Stimulated activated CD8-positive, alpha-beta memory T cell treated with anti-CD3 and anti-CD28 coated beads, Interleukin-15, amount 100 ng/mL, for 24 hours (primary cell): ENCODE measurements at places on chromosomes 2 and 18.

DNA sequence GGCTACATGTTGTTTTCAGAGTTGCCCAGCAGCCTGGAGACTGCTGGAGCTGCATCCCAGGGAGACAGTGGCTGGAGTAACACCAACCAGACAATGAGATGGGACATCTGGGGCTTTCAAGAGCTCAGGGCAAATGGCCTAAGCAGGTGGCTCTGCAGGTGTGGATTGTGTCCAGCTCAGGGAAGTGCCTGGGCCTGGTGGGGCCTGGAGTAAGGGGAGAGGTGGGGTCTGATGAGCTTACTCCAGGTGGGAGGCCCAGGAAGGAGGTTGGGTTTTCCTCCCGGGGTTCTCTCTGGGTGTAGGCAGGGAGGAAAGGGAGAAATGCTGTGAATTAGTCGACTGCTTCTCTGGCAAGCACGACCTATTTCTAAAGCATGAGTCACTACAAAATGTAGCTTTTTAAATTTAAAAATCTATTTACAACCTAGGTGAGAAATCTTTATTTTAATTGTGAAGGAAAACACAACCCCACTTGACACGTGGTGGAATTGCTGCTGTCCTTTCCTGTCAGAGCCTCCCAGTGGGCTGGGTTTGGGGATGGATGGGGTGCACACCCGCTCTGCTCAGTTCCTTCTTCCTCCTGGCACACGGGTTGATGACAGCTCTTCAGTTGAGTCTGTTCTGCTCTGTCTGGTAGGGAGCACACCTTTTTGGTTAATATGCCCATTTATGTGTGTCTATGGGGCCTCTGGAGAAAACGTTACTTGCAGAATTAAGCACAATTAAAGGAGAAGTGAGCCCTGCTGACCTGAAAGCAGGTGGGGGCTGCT, 81.6 kb downstream of the SH3RF3 start:
- no peak for DNase-seq

GRCh38 chr18:24014062-24014985, at the start of gene TTC39C:
Gene TTC39C, plus strand, starts transcription at chr18:24014754. Its CDS starts 118 bp downstream, at chr18:24014872.
- peak; percentile 68 for DNase-seq

DNA sequence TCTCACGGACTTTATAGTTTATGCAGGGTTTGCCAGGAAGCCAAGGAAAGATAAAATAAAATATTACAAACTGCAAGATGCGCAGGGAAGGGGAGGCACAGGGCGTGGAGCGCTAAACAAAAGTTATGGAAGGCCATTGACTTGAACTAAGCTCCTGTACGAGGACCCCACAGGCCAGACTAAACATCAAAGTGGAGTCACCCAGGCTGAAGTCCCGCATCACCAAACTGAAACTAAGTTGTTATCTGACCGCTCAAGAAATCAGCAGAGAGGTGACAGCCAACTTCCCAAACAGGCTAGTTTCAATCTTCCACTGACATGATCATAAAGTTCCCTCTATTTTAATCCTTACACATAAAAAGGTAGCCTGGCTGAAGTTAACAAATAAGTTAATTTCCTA, 90.5 kb upstream of the YWHAQ start:
- no peak for DNase-seq

DNA sequence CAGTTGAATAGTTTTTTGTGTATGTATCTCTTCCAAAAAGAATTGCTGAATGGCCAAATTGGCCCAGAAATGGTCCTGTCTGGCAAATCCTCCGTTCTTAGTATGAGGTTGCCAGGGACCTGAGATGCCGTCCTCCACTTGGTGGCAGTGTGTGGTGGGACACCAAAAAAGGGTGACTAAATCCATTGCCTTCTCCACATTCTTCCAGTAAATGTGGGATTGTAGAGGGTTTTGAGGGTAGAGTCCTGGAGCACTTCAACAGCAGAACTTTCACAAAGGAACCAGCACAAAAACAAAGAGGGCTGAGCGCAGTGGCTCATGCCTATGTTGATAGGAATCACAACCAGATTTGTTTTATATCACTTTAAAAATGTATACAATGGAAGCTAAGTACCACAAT, 199.9 kb downstream of the BCL2 start:
- no peak for DNase-seq

DNA sequence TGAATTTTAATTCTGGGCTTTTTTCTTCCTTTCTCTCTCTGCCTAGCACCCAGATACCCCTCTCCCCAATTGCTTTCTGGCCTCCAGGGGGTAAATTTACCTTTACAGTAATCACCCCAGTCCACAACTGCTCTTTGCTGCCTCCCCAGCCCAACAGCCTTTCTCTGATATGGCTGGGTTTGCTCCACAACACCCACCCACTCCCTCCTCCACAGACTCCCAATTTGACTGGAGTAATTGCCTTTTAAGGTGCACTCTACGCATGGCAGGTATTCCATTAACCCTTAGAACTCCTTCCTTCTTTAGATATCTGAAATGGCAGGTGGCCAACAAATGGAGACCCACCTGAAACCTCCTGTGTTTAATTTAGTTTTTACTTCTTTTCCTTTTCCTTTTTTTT, 3.6 kb downstream of the CELF4 start:
- no peak for DNase-seq

- no peak for DNase-seq
Observed at GRCh38 chr18:62867534-62867933, 152.2 kb downstream of the PHLPP1 start.

GRCh38 chr2:48229063-48229462, 300.9 kb upstream of the STON1 start:
- no peak for DNase-seq

- no peak for DNase-seq
Observed at GRCh38 chr2:82998781-82999180, 1460.3 kb downstream of the SUCLG1 start.

- DNase-seq = no peak
Observed at GRCh38 chr2:43576981-43577892, 18.6 kb downstream of the THADA start.

DNA sequence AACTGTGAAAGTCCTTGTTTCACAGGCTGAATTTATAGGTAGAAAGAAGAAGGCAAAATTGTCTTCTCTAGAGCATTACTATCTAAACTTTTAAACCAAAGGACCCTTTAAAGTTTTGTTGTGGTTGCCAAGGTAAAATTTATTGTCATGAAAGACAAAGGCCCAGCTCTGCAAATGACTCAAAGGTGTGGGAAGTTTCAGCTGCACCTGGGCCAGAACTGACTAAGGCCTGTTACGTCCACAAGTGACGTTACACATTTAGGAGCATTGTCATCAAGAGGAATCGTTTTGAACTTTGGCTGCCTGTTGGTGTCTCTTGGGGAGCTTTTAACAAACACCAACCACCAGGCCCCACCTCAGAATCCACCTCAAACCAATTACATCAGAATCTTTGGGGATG, 8.1 kb upstream of the DSC3 start:
- DNase-seq = no peak

DNA sequence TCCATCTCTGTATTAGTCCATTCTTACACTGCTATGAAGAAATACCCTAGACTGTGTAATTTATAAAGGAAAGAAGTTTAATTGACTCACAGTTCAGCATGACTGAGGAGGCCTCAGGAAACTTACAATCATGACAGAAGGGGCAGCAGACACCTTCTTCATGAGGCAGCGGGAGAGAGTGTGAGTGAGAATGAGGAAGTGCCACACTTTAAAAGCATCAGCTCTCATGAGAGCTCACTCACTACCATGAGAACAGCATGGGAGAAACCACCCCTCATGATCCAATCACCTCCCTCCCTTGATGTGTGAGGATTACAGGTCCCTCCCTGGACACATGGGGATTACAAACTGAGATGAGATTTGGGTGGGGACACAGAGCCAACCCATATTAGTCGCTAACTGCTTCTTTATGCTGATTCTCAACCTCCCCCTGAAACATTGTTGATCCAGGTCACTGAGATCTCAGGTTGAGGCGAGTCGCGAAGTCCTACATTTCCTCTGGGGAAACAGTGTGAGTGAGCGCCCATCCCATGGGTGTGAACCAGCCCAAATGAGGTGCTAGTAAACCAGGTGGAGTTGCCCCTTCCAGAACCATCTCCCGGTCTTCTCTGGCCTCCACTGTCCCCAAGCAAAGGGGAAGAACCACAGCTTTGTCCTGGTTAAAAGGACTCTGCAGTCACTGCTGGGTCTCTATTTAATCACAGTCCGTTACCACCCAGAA, 123.8 kb downstream of the CAPN13 start:
- no peak for DNase-seq

DNA sequence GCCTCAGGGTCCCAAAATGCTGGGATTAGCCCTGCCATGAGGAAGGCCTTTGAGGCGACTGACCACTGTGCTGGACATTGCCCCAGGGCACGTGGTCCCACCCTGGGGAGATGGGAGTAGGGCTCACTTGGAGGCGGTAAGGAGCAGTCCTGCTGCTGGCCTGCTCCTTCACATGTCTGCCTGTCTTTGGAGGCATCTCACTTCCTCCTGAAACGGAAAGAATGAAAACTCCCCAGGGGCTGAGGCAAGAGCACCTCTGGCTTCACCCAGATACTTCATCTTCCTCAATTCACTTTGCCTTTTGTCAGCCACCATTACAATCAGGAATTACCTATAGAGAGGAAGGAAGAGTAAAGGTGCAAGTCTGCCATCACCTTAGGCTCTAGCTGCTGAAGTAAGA, 59.9 kb upstream of the GATA6 start:
- DNase-seq = no peak
